Omental fat pad (tissue), 4 donors: ENCODE measurements at places on chromosomes 3 and 15.
A peak's percentile ranks its signal among the peaks of the same experiment; 100 is the strongest.

DNA sequence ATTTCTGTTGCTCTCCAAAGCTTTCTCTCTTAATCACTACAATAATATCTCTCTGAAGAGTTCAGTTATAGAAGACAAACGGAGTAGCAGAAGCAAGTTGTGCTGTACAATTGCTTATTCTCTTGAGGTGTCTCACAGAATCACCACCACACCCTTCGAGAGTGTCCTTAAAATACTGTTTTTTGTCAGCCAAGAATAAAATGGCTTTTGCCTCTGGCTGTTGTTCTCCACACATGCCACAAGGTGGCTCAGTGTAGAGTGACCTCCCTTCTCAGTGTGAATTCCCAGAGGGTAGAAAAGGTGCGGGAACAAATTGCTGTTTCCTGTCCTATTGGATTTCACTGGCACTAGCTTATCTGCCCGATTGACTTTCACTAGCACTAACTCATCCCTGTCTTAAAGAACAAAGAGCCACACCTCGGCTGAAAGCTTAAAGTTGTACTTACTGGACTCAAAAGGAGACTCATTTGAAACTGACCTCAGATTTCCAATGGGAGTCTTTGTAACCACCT is 134.2 kb upstream of the SATB1 start:
- no peak for DNase-seq

DNA sequence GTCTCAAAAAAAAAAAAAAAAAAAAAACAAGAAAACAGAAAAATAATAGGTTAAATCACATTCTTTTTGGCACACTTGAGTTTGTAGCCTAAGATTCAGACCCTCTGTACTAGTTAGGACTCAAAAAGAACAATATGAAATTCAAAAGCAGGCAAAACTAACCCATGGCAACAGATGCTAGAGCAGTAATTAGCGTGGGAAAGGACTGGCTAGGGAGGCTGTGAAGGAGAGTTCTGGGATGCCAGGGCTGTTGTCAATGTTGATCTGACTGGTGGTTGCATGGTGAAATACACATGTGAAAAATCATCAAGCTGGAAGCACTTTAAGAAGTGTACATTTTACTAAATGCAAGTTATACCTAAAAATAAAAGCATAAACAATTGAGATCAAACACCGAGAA is 35.6 kb downstream of the KLHL6 start:
- no peak for DNase-seq

DNA sequence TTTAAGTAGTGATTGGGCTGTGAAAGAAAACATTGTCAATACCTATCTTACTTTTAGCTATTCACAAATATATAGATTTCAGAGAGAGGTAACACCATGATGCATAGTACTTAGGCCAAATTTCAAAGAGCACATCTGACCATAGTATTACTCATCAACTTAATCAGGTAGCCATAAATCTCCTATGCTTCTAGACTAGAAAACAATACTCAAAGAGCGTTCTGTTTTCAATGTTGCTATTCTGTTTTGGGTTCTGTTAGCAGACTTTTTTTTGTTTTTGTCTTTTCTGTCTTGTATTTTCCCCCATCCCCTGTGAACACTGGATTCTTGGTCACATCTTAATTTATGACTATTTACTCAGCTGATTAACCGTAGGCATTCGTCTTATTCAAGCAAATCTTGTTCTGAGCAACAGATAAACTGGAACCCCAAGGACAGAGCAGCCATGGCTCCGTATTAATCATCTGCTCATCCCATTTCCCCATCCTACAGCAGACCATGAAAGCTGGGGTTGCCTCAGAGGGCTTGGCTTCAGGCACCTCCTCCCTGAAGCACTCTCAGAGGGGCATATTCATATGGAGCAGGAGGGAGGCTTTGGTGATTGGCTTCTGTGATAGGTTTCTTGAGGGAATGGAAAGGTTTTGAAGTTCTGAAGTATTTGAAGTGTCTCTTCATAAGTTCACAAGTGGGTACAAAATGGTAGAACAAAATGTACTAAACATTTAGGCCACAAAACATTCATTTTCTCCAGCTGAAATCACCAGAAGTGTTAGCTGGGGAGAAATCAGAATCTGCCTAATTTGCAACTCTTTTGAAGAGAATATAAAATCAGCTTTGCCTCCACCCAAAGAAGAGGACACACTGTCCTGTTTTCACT is 105.3 kb downstream of the TNIK start:
- no peak for DNase-seq

DNA sequence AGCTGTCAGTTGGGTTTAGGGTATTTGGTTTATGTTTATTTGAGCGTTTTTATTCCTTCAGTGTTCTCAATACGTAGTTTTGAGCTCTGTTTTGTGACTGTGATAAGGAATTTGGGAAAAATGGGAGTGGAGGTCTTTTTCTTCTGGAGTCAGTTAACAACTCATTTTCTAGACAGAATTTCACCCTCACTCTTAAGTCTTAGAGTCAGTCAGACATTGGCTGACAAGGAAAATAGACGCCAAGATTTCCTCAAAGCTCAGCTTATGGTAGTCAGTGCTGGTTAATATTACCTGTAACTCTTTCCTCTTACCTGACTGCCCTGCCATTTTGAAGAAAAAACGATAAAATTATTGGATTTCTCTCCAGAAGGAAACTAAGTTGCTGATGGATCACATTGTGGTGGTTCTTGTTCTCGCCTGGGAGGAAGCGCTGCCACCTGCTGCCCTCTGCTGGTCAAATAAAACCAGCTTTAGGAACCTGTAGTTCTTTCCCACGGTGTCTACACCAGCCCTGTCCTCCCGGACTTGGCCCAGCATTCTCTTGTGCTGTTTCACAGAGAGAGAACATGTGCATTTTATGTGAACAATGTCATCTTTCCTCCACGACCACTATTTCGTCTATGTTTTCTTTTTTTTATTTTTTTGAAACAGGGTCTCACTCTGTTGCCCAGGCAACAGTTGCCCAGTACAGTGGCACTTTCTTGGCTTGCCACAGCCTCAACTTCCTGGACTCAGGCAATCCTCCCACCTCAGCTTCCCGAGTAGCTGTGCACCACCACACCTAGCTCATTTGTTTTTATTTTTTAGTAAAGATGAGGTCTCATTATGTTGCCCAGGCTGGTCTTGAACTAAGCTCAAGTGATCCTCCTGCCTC is 41.4 kb upstream of the UMPS start:
- peak; percentile 36 for DNase-seq

DNA sequence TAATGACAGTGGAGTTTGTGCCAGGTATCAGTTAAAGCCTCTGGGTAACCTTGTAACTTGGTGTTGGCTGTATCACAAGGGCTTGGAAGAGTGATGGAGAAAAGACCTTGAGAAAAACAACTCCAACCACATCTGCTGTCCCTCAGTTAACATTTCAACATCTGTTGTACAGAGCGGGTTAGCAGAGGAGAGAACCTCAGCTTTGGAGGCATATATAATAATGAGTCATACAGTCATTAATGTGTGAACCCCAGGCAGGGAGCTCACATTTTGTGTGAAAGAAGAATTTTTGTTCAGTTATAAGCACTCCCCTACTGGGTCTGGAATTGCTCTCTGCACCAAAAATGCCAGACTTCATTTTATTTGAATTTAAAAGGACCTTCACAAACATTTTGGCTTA is 439.5 kb downstream of the PDCD6IP start:
- DNase-seq = no peak

DNA sequence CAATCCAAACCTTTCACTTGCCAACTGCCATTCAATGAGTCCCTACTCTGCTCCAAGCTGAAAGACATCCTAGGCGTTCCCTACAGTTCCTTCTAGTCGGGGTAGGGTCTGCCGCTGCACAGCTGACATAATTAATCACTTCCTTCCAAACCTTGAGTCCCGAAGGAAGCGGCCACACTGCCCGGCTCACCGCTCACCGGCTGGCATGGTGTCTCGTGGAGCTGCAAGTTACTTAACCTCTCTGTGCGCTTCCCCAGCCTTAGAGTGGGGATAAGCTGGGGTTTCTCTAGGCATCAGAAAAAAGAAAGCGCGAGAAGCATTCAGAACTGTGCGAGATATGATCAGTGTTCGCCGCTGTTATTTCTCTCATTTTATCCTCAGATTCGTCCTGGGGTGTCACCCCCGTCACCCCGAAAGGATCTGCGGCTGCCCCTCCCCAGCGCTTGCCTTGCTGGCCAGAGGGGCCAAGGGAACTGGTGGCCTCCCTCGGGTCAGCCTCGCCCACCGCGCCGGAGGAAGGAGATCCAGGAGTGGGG is 748 bp downstream of the MRPS25 start:
- no peak for DNase-seq

DNA sequence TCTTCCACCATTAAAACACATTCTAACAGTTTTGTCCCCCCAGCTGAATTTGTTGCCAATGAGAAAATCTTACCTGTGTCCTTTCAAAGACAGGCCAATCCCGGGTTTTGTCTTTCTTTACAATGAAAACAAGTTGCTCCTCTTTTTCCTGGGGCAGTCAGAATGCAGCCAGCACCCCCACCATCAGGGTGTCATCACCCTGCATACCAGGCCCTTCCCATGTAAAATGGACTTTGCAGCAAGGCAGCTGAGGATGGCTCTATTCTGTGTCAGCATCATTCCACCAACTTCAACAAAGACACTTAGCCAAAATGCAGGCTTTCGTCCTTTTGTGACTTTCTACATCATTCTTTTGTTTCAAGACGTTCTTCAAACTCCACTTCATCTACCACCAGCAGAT is 490.9 kb downstream of the OCA2 start:
- no peak for DNase-seq

- no peak for DNase-seq
Observed at GRCh38 chr3:15295506-15295905, 36.9 kb downstream of the SH3BP5 start.

- no peak for DNase-seq
Observed at GRCh38 chr3:58013973-58014649, 5.9 kb downstream of the FLNB start.

- no peak for DNase-seq
Observed at GRCh38 chr15:78104119-78104479, 11.7 kb downstream of the SH2D7 start.

DNA sequence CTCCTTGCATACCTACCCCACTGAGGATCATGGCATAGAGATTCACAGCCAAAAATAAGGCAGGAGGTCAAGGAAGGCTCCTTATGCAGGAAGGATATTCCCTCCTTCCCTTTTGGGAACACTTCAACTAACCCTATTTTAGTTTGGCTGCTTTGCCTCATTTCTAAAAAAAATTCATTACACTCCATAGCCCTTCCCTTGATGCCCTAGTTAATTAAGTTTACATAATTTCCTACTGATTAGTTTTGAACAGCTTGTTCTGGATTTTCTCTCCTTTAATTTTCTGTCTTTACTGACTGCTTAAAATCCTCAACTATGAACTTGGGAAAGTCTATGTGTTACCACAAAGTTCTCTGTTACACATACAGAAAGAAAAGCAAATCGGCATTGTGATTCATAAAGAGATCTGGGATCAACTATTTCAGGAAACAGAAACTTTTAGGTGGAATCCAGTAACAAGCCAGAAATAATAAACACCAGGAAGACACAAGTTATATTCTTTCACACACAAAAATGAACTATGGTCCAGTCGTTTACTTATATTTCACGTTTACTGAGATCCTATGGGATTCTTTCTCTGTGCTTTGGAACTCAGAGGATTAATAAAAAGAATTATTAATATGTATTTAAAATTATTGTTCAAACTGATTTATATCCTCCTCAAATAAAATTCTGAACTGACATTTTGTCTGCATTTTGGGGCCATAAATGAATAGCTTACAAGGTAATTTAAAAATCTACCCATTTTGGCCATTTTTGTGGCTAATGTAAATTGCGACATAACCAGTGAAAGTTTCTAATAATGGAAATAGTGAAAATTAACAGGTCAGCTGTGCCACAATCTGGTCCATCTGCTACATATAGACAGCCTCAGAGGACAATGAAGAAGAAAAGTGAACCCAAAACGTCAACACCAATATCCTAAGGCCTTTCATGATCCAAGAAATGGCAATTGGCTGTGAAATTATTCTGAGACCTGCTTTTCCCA is 113.8 kb downstream of the FRMD5 start:
- DNase-seq = no peak

GRCh38 chr3:78703944-78704343 is 1063.9 kb downstream of the ROBO1 start:
- DNase-seq = no peak

DNA sequence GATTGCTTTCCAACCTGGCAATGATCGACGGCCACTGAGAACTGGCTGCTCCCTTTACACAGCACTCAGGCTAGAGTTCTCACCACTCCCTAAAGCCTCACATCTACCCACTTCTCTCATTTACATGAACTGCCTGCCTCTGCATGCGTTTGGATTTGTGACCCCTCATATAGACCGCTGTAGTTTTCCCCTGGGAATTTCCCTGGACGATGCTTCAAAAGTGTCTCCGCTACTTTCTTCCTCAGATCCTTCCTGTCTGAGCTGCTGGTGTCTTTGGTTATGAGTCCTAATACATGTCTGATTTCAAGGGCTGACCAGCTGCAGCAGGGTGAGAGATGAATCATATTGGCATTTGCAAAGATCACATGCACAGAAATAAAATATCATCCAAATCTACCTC is 116.7 kb upstream of the ETV5 start:
- DNase-seq = no peak

GRCh38 chr3:159458982-159459381 is 529.7 kb upstream of the IL12A start:
- DNase-seq = no peak

DNA sequence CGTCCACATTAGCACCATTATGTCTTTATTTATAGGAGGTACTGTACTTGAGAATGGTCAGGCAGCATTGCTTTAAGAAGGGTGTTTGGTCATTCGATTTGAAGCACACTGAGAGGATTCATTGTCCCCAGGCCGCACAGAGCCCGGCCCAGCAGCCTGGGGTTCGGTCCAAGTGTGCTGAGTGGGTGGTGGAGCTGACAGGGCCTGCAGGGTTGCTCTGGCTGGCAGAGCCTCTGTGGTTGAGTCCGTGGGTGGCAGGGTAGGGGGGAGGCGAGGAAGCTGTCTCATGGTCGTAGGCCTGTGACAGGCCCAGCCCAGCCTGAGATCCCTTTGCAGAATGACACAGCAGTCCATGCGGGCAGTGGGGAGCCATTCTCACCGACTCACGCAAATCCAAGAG is 227.7 kb upstream of the TOPAZ1 start:
- DNase-seq = no peak

GRCh38 chr3:112569265-112569664 is 7.4 kb downstream of the SLC35A5 start:
- no peak for DNase-seq

GRCh38 chr3:144287001-144287400 is 315.4 kb downstream of the DIPK2A start:
- DNase-seq = no peak

DNA sequence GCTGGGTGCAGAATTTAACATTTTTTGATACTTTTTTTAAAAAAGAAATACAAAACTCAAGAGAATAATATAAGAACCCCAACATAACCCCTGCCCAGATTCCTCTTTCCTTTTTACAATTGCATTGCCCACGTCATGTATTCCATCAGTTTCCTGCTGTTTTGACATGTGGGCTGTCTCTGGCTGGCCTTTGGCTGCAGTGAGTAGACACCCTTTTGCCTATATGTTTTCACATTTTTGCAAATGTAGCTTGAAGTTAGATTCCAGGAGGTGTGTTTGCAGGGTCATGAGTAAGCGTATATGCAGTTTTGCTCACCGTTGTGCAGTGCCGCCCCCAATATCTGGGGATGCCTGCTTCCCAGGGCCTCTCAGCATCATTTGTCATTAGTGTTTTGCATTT is 28.0 kb upstream of the ATP10A start:
- no peak for DNase-seq
